ENCODE measurements at places on chromosomes 2 and 18.

DNA sequence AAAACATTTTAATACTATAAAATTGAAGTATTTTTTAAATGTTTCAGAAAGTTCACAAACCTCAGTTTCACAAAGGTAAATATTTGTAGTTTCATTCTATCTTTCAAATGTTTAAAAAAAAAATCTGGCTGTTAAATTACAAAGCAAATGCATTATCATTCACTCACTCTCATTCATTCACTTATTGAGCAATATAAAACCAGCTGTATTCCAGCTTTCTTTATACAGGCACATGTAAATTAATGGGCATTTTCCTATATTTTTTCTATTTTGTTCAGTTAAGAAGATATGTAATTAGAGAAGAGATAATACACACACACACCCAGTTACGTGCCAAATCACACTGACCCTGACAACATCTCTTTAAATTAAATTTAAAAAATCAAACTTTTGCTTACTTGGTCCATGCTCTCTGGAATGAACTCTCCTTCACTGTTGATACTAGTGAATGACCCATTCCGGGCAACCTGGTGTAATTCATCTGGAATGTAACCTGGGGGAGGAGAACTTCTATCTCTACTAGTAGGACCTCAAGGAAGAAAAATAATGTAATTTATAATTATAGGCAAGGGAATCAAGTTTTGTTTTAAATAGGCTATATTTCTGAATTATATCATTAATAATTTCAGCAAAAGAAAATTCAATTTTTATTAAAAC is 32.5 kb upstream of the ERCC3 start:
- DNase-seq = no peak

DNA sequence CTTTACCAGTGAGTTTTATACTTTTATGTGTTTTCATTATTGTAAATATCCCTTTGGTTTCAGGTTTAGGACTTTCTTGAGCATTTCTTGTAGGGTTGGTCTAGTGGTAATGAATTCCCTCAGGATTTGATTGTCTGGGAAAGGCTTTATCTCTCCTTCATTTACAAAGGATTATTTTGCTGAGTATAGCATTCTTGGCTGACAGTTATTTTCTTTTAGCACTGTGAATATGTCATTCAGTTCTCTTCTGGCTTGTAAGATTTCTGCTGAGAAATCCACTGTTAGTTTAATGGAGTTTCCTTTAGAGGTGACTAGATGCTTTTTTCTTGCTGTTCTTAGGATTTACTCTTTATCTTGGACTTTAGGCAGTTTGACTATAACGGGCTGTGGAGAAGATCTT is 373.9 kb downstream of the TSN start:
- no peak for DNase-seq

- no peak for DNase-seq
These were observed 201.3 kb upstream of the APCDD1 start for GRCh38 chr18:10252952-10253705.

DNA sequence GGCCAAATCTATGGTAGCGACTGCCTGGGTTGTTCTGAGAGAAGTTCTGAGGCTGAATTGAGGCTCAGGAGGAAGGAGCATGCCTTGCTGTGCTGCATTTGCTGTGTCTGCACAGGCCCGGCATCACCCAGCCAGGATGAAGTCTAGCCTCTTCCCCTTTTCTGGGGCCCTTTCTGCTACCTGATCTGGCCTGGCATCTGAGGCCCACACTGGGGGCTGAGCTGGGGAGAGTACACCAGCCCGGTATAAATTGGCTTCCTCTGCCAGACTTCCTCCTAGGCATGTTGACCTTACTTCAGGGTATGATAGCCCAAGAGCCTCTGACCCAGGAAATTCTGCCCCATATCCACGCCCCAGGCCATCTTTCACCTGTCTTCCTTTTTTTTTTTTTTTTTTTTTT is 30.0 kb downstream of the MRPL35 start:
- no peak for DNase-seq

DNA sequence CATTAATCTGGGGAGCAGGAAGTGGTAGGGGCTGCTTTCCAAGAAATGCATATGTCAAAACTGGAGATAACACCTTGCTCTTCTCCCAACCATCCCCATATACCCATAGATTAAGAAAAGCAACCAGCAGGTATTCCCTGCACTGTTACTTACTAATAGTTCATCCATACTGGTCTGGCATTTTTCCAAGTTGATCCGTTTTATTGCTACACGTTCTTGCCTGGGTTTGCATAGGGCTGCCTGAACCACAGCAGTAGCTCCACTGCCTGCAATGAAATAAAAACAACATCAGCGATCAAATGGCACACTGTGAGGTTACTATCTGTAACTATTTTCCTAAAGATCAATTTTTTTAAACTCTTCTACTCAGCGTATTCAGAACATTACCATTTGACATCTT is 65.6 kb downstream of the STK39 start:
- no peak for DNase-seq

DNA sequence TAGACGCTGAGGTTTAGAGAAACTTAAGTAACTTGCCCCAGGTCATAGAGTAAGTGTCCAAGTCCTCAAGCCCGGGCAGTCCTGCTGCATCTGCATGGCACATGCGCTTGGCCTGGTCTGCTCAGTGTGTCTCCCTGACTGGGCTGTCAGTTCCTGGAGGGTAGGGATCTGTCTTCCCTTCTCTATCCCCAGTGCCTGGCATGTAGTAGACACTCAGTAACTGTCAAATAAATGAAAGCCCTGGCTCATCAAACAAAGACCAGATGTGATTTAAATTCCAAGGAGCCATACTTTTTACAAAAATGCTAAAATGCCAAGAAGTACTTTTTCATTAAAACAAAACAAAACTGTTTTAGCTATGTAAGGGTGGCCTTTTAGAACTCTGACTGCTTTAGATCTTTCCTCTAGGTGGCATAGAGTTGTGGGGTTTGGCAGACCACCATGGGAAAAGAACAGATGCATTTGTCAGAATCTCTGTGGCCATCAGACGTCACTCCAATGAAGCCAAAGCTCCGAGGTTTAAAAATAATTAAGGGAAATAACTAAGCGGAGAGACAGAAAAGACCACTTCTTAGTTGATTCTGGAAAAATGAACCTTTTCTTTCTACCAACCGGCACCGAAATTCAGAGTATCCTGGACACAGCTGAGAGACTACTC is 34.0 kb downstream of the EPAS1 start:
- DNase-seq = no peak

- DNase-seq = no peak
These were observed 151.4 kb downstream of the LRRTM1 start for GRCh38 chr2:80153151-80153550.

DNA sequence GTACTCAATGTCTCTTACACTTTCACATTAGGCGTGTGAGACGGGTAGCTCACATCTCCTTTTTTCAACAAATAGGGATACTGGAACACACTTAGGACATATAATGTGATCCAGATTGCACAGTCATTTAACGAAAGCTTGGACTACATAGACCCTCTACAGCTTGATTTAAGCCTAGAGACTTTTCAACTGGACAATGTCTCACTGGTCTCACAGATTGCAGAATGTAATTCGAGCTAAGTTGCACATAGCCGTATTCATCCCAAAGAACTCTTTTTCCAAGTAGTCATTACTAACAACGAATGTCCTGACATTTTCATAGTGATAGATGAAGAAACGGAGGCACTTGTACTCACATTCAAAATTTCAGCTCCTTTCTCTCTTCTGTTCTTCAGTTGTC is 612.1 kb downstream of the ZEB2 start:
- DNase-seq = no peak

DNA sequence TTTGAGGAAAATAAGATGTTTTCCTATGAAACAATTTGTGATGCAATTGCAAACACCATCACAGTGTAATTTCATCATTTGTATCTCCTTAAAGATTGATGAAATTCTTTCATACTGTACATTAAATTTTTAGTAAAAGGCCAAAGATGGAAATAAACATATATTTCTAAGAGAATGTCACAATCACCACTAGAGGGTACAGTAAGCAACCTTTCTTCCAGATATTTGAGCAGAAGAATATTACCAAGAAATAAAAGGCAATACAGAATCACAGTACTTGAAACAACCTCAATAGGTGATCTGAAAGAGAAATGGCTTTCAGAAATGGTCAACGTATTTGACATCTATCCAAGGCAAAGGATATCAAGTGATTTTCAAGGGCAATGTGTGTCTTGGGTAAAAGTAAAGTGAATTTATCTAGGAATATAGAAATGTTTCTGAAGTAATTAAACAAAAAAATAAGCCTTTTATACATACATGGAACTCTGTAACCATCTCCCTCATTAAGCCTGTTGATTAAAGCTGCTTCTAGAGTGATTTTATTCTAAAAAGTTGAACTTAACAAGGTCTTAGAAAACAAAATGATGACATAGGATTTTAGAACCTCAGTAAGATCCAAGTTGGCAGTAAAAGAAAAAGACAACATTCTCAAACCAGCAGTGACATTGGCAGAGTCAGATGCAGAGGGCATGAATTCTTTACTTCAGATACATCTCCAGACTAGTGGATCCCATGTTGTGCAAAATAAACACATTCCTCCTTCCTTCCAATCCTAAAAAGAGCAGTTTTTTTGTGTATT is 90.3 kb upstream of the SESTD1 start:
- no peak for DNase-seq

GRCh38 chr2:4662161-4662779 is 958.9 kb downstream of the DCDC2C start:
- no peak for DNase-seq

- DNase-seq = no peak
These were observed 158.0 kb downstream of the BARD1 start for GRCh38 chr2:214651451-214651850.

- peak; percentile 3 for DNase-seq
These were observed 323.9 kb downstream of the XIRP2 start for GRCh38 chr2:167212014-167212648.

DNA sequence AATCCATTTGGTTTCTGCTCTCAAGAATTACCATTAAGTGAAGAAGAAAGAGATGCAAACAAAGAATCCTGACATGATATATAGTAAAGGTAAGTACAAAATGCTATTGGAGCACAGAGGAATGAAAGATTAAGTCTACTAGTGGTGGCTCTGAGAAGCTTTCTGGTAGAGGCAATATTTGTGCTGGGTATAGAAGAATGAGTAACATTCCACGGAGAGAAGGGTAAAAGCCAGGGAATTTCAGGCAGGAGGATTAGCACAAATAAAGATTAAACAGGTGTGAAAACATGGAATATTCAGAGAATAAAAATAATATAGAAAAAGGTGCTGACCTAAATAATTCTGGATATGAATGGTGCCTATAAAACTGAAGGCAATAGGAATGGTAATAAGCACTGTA is 31.8 kb downstream of the METTL8 start:
- DNase-seq = no peak

DNA sequence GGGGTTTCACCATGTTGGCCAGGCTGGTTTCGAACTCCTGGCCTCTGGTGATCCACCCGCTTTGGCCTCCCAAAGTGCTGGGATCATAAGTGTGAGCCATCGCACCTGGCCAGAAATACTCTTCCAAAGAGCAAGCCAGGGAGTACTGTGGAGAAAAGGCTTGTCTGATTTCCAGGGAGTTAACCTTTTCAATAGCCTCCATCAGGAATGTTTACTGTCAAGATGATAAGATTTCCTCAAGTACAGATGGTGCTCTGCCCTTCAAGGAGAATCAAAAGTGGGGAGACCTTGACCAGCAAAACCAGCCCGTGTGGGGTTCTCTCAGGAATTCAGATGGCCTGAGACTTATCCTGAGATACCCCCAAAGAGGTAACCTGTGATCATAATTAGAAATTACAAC is 237.2 kb downstream of the PRKCE start:
- DNase-seq = no peak

- DNase-seq = no peak
These were observed 529.1 kb upstream of the HNMT start for GRCh38 chr2:137435162-137435561.

DNA sequence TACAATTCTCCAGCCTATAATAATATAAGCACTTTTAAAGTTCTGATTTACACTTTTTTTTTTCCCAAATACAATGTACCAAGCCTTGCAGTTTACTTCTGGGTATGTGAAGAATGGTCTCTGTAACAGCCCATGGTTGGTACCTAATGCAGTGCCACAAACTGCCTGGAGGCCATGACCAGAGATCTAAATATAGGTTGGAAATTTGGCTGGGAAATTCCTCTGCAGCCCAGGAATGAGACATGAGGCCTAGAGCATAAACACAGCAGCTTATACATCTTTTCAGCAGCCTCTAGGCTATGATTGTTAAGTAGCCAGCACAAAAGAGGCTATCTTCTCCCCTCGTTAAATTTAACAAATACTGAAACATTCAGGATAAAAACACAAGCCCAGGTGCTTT is 432.0 kb upstream of the FAM98A start:
- DNase-seq = no peak

- DNase-seq = no peak
These were observed 11.9 kb upstream of the PID1 start for GRCh38 chr2:229282758-229283546.

DNA sequence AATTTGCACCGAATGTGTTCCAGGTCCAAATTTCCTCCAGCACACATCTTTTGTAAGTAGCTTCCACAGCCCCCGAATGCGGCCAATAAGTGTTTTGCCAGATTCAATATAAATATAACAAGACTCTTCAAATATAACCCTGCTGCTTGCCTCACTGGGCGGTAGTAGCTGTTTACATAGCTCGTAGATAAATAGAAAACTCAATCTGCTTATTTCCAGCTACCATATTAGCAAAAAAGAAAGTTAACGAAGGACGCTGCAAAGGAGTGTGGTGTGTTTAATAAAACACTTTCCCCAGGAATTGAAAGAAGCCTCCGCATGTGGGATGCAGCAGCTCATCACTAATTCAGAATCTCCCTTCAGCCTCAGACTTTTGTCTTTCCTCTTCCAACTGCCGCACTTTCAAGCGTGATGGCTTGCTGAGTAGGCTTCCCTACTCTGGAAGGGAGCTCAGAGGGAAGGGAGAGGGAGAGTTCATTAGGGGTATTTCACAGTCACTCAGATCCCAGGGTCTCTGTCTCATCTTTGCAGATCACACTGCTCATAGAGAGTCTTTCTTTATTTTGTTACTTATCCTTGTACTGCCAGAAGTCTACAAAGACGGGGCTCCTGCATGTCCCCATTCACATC is 367.0 kb downstream of the RND3 start:
- DNase-seq = no peak

GRCh38 chr2:230957756-230958391 is 32.8 kb upstream of the GPR55 start:
- DNase-seq = no peak

GRCh38 chr18:29749704-29750103 is 1292.8 kb downstream of the DSC3 start:
- DNase-seq = no peak

DNA sequence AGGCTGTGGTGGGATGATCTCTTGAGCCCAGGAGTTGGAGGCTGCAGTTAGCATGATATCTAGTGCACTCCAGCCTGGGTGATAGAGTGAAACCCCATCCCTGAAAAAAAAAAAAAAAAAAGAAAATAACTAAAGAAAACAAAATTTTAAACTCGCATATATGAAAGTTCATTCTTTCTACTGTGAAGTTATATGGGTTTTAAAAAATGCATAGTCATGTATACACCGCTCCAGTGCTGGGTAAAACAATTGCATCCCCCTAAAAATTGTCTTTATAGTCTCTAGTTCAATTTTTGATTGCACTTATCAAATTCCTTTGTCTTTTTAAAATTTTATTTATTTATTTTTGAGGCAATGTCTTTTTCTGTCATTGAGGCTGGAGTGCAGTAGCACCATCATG is 65.0 kb upstream of the ACYP2 start:
- no peak for DNase-seq
